Astrocyte of the spinal cord (primary cell): ENCODE measurements at places on chromosomes 12 and 14.

- peak; percentile 61 for DNase-seq
Observed at GRCh38 chr12:10366875-10367274, 23.0 kb downstream of the KLRK1 start.

DNA sequence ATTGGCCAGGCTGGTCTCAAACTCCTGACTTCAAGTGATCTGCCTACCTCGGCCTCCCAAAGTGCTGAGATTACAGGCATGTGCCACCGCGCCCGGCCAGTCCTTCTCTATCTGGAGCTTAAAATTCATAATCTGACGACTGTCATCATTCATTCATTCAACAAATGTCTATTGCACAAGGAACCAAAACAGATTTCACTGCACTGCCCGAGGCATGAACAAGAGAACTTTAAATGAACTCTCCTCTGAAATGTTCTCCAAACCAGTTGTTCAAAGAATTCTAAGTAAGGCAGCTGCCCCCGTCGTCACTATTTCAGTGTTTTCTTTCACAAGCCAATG lies 44.8 kb upstream of the METAP2 start:
- DNase-seq: no peak

GRCh38 chr14:43249591-43249990 lies 1257.5 kb downstream of the FSCB start:
- no peak for DNase-seq

DNA sequence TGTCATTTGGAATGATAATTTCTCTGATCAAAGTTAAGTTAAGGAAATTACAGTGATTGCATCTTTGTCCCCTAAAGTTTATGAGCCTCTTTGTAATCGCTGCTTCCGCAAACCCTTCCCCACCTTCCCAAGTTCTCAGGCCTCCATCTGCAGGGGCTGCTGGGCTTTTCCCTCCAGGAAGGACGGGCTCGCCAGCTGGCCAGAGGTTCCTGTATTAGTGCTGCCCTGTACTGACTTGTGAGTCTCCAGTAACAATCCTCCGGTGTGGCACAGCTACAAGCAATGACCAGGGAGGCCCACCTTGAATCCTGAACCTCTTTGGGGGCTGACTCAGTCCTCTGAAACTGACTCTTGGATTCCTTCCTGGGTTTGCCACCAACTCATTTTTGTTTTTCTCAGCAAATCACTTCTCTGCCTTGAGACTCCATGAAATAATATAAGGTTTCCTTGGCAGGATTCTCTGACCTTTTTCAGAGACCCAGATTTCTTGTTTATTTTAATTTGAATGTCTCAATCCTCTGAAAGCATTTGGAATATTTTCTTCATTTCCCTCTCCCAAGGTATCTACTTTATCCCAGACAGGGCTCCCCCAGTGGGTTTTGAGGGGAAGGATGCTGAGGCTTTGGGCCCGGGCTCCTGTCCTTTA lies 398.6 kb downstream of the ZFP36L1 start:
- DNase-seq: peak; percentile 28

- no peak for DNase-seq
Observed at GRCh38 chr12:130617219-130617618, 98.9 kb downstream of the RIMBP2 start.

GRCh38 chr12:99706736-99707473 lies 59.4 kb downstream of the GARIN6 start:
- DNase-seq: no peak

- peak; percentile 72 for DNase-seq
Observed at GRCh38 chr12:19683178-19683927, 244.1 kb downstream of the AEBP2 start.

- peak; percentile 50 for DNase-seq
Observed at GRCh38 chr14:70086685-70087379, 101.9 kb downstream of the SLC8A3 start.

DNA sequence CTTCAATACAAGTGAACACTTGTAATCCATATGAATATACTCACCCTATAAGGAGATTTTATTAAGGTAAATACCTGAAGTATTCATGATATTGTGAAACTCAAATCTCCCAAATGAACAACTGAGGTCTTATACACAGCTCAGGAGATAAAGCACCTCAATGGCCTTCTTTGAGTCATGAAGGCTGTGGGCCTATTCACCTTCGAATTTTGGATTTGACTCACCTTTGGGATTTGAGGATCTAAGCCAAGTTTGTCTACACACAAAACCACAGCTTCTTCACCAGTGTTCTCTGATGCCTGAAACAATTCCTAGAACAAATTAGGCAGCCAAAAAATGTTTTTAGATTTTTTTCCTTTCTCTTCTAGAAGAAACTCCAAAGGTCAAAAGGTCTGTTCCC lies 194.1 kb downstream of the NUAK1 start:
- DNase-seq: no peak

GRCh38 chr12:84738481-84738972 lies 174.1 kb downstream of the SLC6A15 start:
- DNase-seq: peak; percentile 38

GRCh38 chr12:110686294-110686903 lies 2.5 kb downstream of the HVCN1 start:
- DNase-seq: no peak

GRCh38 chr14:81415781-81416180 lies 15.7 kb upstream of the STON2 start:
- DNase-seq: no peak

- no peak for DNase-seq
Observed at GRCh38 chr12:66751432-66752113, 72.7 kb upstream of the GRIP1 start.

DNA sequence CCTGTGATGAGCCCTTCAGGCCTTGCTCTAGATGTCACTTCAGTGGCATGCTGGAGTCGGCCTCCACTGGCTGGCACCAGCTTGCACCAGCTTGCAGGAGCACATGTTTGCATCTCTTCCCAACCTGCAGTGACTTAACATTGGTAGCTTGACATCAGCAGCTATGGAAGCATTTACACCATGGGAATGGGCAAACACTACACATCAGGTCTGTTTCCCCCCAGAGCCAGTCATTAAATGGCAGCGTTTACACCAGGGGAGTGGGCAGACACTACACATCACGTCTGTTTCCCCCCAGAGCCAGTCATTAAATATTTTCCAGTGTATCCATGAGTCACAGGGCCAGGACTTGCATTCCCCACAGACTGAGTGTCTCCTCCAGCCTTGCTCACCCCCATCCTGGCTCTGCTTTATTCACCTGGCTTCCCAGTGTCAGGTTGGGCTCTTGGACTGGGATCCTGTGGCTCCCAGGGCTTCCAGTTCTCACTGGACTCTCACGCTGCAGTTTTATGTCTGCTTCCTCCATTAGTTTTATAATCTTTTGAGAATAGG lies 51.6 kb upstream of the VRK1 start:
- no peak for DNase-seq

DNA sequence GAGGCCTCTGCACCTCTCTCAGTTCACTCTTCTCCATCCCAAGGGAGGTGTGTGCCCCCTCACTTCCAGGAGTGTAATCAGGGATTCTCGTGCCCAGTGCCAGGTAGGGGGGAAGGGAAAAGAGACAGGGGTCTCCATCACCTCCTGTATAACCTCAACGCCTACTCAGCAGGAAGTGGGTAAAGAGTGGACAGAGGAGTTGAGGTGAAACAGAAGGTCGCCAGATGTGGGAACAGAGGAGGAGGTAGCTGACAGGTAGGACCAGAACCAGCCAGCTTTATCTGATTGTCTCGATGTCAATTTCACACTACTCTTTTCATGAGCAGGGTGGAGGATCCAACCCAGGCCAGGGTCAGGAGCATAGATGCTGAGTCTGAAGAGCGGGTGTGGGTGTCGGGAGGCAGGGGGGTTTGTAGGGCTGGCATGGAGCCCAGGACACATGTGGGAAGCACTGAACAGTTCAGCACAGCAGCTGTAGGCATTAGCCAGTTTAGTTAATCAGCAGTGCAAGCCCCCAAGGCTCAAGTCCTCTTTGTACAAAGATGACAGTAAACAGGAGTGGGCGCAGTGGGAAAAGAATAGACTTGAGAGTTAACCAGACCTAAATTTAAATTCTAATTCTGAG lies 213.5 kb downstream of the PELI2 start:
- DNase-seq: no peak

DNA sequence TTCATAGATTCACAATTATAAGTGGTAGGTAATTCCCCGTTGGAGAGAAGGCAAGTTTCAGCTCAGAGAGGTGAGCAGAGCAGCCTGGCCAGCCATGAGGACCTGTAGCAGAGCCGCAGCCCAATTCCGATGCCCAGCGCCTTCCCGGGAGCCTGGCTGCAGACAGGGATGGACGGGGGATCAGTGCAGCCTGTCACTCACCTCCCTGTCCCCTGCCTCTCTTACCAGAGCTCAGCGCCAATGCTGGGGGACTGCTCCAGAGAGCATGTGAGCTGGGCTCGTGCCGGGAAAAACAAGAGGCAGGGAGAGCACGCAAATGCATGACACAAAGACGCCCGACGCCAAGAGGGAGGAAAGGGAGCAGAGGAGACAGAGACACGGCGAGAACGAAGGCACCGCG lies 231.9 kb downstream of the BCL11B start:
- no peak for DNase-seq

- DNase-seq: no peak
Observed at GRCh38 chr14:93955850-93956481, 20.4 kb downstream of the ASB2 start.

- peak; percentile 76 for DNase-seq
Observed at GRCh38 chr12:113196990-113197389, 11.5 kb downstream of the RITA1 start.

DNA sequence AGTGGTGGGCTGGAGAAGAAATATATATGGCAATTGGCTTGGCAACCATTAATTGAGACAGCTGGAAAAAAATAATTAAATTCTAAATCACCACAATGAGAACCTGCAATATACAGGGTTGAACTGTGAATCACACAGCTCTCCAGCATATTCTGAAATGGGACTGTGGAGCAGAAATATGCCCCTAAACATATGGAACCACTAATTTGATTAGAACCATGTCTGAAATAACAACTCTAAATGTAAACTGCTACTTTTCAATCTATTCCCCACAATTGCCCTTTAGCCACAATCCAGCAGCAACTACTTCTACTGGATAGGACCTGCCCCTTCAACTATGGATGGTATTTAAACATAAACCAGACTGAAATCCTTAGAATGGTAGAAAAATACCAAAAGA lies 330.4 kb downstream of the TRHDE start:
- peak; percentile 14 for DNase-seq
